Sciatic nerve (tissue), 2 donors: ENCODE measurements at places on chromosomes 16 and 17.
A peak's percentile ranks its signal among the peaks of the same experiment; 100 is the strongest.

DNA sequence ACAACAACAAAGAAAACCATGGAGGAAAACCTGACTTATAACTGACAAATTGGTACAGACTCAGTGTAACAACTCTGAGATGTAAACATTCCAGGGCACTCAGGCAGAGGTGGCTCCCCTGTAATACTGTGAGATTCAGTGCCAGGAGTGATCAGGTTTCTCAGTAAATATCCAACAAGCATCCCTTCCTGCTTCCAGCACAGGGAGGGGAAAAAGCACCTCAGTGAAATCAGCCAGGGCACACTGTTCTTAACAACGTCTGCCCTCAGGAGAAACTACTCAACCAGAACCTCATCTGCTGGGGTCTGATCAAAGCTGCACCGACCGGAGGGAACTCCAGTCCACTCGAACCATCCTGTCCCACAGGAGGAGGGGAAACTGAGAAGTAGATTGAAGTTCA, 52.3 kb downstream of the AMFR start:
- no peak for DNase-seq

- DNase-seq, result no peak
These were observed 36.6 kb downstream of the TOM1L2 start for GRCh38 chr17:17935321-17936271.

GRCh38 chr16:89449726-89450335, 40.5 kb downstream of the ANKRD11 start:
- DNase-seq, result no peak

DNA sequence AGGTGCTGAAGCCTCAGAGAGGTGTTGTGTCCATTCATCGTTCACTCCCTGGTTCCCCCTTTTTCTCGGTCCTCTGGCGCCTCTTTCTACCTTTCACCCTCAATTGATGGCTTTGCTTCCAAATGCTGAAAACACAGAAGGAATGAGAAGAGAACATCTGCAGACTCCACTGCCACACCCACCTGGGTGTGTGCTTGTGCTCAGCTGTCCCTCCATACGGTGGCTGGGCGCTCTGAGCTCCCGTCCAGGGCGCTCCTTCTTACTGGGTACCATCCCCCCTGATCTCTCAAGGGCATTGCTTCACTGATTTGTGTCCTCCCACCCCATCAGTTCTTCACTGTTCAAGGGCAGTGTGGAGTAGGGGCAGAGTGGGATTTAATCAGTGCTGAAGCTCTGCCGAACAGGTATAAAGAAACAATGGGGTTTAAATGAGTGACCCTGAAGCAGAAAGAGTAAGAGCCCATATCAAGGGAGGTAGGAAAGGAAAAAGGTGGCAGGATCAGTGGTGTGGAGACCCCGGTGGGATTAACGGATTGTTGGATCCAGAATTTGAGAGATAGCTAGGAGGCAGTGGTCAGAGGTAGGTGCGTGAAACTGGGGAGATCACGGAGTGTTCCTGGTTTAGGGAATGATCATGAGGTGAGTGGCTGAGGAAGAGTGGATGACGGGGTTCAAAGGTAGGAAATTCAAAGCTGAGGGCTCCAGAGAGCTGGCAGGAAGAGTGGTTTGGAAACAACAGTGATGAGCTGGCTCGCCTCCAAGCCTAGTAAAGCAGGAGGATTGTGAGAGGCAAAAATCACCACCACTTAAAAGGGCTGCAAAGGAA, 40.8 kb downstream of the MRTFB start:
- DNase-seq, result peak; percentile 67

GRCh38 chr16:4897328-4897727, 39.6 kb downstream of the PPL start:
- DNase-seq, result no peak

DNA sequence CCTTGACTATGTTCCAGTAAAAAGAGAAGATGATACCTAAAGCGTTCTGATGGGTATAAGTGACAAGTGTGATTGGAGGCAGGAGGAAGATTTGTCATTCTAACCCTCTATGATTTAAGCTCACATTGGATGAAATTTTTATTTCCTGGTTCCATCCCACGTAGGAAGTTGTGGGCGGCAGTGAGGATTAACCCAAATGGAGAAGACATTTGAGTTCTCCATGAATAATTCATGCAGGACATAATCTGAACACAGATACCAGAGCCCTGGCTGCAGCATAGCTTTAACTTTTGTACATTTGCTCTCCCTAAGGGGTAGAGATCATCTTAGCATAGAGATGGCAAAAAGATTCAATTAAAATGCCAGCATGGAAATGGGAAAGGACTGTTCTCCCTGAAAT, 146.3 kb downstream of the SLC39A11 start:
- DNase-seq, result no peak

DNA sequence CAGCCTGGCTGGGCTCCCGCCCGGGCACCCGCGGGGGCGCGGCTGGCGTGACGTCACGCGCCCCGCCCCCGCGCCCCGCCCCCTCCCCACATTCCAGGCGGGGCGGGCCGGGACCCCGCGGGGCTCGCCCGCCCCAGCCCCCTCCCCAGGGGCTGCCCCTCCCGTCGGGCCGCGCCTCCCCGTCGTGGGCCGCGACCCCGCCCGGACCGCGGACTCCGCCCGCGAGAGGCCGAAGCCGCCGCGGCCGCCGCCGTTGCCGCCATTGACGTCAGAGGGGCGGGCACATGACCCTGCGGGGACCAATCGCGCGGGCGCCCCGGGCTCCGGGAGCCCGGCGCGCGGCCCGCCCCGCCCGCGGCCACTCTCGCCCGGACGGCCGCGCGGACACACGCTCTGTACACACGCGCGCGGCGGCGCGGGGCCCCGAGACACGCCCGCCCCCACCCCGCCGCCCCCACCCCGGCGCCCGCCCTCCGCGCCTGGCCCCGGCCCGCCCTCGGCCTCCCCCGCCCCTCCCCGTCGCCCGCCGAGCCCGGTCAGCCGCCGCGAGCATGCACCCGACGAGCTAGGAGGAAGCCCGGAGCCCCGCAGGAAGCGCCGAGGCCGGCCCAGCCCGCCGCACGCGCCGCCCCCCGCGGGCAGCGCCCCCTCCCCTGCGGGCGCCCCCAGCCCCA, at the start of gene CMIP:
CMIP (plus strand) TSS at position 361 of the 674 bp plus-strand sequence.
- DNase-seq, result peak; percentile 94
